ENCODE measurements at places on chromosomes 13 and 19. TPM values are rescaled to one million over a fixed set of nuclear protein-coding genes. Genes with fewer than 3 reads are reported as not detected.

The APOC4 gene
- total RNA-seq, result not detected

The TBC1D4 gene
- total RNA-seq, result 9.8 TPM

- no peak for DNase-seq
Measured at GRCh38 chr13:41961466-41961760, 504 bp upstream of the VWA8 start.

- DNase-seq, result no peak
Measured at GRCh38 chr13:19581675-19582074, 20.3 kb upstream of the TPTE2 start.

The CNFN gene
- total RNA-seq, result not detected

The ATXN8OS gene
- total RNA-seq, result not detected

DNA sequence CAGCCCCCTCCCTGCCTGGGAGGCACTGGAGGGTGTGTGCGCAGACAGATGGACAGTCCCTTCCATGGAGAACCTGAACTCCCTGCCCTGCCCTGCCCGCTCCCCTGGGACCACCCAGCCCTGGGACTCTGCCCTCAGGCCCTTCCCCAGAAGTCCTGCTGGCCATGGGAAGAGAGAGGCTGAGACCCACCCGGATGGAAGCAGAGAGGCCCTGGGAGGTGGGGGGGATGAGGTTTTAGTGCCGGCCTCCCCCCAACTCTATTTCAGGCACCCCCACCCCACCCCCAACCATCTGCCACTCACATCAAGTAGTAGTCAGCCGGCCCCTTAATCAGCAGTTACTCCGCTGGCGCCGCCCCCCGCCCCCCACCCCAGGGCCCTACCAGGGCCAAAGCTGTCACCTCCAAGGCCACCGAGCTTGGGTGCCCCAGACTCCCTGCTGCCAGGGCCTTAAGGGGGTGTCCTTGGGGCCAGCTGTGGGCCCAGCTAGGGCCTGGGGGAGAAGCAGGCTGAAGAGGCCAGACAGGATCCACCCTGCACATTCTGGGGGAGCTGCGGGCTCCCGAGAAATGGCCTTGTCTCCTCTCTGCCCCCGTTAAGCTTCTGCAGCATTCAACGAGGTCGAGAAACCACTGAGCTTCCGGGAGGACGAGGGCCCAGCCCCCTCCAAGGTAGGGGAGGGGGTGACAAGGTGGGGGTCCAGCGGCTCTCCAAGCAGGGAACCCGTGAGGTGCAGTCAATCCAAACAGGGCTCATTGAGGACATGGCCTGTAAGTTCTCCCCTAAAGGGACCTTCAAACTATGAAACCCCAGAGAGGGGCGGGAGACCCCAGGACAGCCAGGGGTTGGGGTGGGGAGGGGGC is 17.4 kb downstream of the NMRK2 start:
- no peak for DNase-seq

DNA sequence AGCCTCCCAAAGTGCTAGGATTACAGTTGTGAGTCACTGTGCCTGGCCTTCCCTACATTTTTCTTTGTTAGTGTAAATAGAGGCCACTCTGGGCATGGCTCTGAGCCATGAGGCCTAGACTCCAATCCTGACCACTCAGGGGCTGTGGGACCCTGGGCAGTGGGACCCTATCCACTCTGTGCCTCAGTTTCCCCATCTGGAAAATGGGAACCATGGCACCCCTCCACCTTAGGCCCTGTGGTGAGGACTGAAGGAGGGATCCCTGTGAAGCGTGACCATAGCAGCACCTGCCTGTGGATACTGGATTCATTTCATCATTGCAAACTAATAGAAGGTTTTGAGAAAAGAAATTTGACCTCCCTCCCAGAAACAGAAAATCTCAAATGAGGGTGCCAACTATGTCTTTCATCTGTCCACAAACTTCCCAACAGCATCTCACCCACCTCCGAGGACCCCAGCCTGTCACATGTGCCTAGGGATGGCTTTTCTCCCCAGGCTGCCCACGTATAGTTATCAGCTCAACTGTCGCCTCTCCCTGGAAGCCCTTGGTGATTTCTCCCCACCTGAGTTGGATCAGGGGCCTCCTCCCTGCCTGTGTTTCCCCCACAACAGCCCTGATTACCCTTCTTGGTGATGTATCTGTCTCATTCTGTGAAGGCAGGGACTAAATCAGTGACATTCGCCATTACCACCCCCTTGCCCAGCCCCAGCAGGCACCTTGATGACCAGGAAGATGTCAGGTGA is 5.6 kb downstream of the ANGPTL8 start:
- DNase-seq, result no peak

- DNase-seq, result no peak
Measured at GRCh38 chr13:75341028-75341427, 140.9 kb downstream of the TBC1D4 start.

Measured in A673 (cell line).